ENCODE measurements at places on chromosomes 1 and 21.

- DNase-seq = no peak
These were observed 31.9 kb downstream of the GDAP2 start for GRCh38 chr1:117897551-117897950.

DNA sequence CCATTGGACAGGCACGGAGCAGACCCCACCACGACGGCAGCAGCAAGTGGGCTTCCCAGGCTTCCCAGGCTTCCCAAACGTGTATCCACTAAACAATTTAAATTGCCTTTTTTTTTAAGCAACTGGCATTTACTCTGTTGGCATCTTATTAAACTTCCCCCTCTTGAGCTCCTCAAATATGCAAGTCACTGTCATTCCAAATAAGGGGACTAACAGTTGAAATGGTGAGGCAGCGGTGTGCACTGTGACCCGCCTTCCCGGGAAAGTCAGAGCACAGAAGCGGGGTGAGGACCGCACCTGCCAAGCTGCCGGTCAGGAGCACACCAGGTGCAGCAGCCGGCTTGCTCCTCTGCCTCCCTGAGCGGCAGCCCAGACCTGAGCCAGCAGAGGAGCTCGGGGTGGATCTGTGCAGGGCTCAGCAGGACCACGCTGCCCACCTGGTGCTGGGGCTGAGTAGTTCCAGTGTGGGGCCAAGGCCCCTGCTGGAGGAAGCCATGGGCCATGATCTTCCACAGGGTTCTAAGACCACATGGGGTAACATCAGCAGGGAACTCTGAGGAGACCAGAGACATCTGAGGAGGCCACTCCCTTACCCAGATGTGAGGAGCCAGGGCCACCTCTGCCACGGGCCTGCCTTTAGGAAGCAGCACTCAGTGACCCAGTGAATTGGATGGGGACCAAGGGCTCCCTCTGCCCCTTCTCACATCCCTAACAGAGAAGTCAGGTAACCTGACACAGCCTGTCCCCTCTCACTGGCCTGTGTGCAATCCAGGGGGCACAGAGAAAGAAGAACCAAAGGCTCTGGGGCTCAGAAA is 245.4 kb downstream of the NPHP4 start:
- DNase-seq = no peak

DNA sequence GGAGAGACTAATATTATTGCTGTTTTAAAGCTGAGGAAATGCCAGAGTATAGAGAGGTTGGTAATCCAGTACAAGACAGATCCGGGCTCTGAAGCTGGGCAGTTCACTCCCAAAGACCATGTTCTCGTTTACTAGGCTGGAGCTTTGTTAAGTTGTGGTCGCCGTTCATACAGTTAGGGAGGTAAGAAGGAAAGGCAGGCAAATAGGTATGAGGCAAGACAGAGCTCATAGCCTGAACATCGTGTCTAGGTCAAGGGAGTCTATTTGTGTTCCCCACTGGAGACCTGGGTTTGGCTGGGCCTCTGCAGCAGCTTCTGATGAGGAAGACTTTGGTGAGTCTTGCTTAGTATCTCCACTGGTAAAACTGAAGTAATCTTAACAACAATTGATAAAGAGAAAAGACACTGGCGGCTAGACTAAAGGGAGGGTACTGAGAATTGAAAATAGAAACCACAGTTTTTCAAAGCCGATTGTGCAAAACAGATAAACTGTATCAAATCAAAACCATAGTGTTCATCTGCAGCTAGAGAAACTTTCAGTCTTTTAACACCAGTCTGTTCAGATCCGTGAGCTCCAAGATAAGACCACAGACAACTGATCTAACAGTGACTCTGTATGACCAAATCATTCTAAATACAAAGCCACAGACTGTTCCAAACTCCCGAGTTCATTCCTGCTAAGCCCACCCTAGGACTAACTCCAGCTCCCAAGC is 217.0 kb upstream of the FAM78B start:
- DNase-seq = no peak

DNA sequence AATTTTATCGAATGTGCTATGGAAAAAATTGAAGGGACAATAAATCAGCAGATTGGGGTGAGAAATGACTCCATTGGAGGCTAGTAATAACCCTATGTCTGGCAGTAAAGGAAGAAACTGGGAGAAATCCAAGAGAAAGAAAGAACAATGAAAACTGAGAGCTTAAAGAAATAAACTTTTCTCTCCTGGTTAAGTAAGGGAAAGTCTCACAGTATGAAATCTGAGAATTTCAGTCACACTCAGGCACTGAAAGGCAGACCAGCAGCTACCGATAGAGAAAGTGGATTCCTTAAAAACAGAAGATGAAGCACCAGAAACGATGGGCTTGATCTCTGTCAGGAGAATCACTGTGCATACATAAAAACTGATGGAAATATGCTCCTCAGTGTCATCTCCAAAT is 404.2 kb downstream of the PLPP3 start:
- no peak for DNase-seq

GRCh38 chr21:34907461-34908418 is 141.4 kb downstream of the RUNX1 start:
- no peak for DNase-seq

DNA sequence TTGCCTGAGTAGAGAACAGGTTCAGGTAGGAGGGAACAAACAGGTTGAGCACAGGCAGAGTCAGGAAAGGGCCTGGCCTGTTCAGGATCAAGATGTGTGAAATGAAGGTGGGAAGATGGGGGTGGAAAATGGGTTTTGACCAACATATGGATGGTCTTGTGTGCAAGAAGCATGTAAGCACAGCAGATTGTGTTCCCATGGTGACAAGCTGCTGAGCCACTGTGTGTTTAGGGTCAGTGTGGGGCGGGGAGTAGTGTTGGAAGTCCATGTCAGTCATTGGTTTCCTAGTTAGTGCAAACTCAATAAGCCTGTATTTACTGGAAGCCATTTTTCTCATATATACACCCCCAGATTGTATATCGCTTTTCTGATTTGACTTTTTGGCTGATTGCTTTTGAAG is 111.9 kb downstream of the CAMTA1 start:
- no peak for DNase-seq

DNA sequence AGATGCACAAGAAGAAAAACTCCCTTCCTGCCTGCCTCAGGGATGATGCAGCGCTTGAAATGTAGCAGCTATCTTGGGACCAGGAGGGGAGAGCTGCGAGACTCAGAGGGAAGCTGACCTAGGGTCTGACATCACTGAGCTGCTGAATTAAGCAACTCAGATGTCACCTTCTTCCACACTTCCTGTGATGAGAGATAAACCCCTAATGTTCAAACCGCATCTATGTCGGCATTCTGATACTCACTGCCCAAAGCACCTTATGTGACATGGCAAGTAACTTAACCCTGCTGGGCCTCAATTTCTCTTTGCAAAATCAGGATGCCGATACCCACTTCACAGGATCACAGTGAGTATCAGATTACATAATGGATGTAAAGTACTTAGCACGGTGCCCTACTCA is 9.1 kb upstream of the AK2 start:
- no peak for DNase-seq

GRCh38 chr21:26784974-26785373 is 60.2 kb downstream of the ADAMTS1 start:
- DNase-seq = no peak

Data from GM06990 (cell line).